AG08395 (cell line): ENCODE measurements at places on chromosomes 6 and 20.

- no peak for DNase-seq
Observed at GRCh38 chr6:71114544-71114943, 157.7 kb upstream of the B3GAT2 start.

- DNase-seq: no peak
Observed at GRCh38 chr20:56200456-56200855, 48.1 kb upstream of the MC3R start.

- no peak for DNase-seq
Observed at GRCh38 chr20:34636648-34637047, 40.2 kb downstream of the PIGU start.

- no peak for DNase-seq
Observed at GRCh38 chr20:58604128-58604881, 46.8 kb upstream of the STX16 start.

- DNase-seq: no peak
Observed at GRCh38 chr6:123810948-123811347, 7.3 kb downstream of the NKAIN2 start.

DNA sequence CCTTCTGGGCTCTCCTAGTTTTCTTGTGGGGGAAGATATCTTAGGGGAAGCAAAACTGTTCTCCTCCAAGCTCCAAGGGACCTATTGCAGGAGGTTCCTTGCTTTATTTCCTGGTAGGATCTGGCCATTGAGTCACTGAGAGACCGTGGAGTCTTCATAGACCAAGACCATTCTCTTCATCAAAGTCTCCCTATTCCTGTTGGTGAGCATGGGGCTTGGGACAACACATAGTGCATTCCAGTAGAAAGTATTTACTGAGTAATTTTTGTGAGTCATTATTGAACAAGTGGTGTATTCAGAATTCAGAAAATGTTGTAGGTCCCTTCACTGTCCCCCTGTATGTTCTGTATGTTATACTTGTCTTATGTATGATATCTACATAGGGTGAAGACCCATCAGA is 133.6 kb downstream of the CDH26 start:
- DNase-seq: peak; percentile 25

- DNase-seq: peak; percentile 73
Observed at GRCh38 chr6:43644940-43645612, at the start of gene RSPH9. Gene RSPH9, plus strand, starts transcription at chr6:43645036. Its CDS starts 63 bp downstream, at chr6:43645099.

DNA sequence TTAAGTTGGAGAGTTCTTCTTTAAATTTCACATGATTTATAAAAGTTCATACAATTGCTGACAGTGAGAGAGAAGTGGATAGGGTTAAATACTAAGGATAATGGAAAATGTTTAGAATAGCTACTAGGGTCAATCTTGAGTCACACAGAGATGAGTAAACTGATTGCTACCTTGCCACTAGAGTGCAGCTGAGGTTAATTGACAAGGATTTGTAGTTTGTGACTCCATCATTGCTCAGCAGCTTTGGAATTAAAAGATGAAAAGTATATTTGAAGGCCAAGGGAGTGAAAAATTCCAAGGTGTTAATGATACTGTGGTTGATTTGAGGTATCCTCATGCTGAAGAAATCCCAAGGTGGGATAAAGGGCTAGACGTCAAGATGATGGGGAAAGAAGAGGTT is 524.0 kb downstream of the UTRN start:
- DNase-seq: peak; percentile 36

- DNase-seq: no peak
Observed at GRCh38 chr6:72999995-73000394, 225.3 kb downstream of the KHDC1L start.

DNA sequence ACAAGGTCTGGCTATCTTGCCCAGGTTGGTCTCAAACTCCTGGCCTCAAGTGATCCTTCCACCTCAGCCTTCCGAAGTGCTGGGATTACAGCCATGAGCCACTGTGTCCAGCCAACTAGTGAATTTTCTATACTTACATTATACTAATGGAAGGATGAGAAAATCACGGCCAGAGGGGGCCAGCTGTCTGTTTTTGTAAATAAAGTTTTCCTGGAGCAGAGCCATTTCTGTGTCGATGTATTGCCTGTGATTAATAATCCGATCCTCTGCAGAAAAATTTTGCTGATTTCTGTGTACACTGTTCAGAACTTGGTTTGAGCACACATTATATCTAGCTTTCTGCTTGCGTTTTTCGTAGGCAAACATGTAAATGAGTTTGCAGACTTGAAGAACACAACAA is 28.8 kb downstream of the PTPRT start:
- DNase-seq: no peak

GRCh38 chr6:105909106-105909505 is 177.0 kb upstream of the PRDM1 start:
- no peak for DNase-seq

- DNase-seq: peak; percentile 12
Observed at GRCh38 chr20:62900692-62901584, 25.4 kb downstream of the DIDO1 start.

DNA sequence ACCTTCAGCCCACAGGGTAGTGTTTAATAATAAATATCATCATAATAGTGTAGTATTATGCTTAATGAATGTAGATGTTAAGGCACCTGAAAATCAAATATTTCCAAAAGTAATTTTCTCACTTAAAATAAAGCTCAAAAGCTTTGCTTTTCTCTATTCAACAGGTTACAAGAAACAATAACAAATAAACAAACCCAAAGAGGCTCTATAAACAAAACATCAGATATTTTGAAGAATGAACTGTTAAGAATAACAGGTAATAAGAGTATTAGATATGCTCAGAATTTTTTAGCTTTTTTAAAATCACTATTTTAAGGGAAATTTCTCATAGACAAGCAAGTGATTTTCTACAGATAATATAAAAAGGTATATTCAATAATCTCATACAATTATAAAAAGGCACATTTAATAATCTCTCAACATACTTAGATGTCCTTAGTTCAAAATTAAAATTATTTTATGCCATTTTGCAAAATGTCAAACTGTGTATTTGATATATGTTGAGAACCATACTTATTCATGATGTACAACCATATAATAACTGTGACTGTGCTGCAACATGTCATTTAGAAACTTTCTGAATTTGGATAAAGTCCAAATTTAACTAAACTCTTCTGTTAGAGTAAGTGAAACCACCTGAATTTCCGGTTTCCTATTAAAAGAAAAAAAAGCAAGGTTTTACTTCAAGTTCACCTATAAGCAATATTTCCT is 35.8 kb downstream of the PHIP start:
- DNase-seq: no peak

GRCh38 chr6:127630800-127631199 is 53.8 kb downstream of the C6orf58 start:
- DNase-seq: no peak

GRCh38 chr6:170429450-170429849 is 122.9 kb downstream of the FAM120B start:
- no peak for DNase-seq

DNA sequence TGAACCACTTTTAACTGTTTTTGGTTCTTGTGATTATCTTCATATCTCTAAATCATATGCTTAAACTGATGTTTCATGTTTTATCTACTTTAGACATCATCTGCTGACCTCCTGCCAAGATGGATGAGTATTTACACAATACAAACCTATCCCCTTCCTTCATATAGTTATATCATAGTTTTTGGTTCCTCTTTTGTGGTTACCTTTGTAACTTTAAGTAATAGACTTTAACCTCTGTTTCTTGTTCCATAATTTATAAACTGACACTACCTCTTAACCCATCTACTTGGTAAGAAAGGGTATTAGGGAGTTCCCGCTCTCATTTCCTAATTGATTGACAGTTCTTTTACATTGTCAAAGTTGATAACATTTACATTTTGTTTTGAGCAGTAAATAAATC is 11.9 kb downstream of the PCMT1 start:
- no peak for DNase-seq

GRCh38 chr20:24991897-24992486 is 559 bp downstream of the APMAP start:
- DNase-seq: peak; percentile 18

DNA sequence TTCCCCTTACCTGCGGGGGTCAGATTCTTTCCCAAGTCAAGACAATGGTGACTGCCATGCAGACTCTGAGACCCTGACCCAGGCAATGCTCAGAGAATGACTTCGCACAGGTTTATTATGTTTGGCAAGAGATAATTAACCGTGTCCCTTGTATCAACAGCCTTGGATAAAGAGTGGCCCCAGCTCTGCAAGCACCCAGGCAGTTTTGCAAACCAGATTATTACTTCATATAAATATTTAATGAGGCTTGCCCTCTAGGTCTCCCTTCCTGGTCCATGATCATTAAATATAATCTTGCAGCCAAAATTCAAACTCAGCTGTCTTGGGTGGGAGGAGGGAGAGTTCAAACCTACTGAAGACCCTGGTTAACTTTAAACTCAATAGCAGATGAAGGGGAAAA is 156.5 kb downstream of the ANKRD60 start:
- DNase-seq: no peak

DNA sequence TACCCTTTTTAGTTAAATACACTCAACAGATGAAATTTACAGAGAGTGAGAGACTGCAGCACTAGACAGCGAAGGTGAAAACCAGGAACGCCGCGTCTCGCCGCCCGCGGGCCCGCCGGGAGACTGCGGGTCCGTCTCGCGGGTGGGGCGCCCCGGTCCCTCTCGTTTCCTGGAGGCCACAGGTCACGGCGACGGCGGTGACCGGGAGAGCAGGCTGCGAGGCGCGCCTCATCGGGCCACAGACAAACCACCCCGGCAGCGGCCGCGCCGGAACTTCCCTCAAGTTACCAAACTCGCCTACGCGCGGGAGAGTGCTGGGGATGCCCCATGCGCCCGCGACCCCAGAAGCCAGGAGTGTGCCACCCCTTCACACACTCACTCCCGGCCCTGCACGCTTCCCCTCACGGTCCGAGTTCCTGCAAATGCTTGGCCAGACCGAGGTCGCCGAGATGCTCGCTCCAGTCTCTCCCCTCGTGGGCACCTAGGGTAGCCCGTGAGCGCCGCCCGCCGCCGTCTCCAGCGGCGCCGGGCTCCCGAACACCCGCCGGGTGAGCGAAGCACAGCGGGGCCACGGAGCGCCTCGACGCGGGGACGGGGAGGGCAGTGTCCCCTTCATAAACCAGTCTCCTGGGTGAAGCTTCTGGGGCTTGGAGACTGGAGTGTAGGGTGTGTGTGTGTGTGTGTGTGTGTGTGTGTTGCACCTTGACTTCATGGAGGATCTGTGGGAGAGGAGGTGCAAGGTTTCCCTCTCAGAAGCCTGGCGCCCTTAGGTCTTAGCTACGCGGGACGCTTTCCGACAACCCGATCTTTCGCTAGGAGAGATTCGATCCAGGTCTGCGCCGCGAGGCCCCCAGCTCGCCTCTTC is 1.4 kb downstream of the BACH2 start:
- DNase-seq: no peak

GRCh38 chr20:19964289-19965265 is 52.6 kb upstream of the NAA20 start:
- DNase-seq: peak; percentile 93

- DNase-seq: peak; percentile 41
Observed at GRCh38 chr6:140070846-140071473, 696.5 kb upstream of the CITED2 start.

GRCh38 chr20:17928633-17929311 is 39.8 kb downstream of the SNX5 start:
- no peak for DNase-seq

DNA sequence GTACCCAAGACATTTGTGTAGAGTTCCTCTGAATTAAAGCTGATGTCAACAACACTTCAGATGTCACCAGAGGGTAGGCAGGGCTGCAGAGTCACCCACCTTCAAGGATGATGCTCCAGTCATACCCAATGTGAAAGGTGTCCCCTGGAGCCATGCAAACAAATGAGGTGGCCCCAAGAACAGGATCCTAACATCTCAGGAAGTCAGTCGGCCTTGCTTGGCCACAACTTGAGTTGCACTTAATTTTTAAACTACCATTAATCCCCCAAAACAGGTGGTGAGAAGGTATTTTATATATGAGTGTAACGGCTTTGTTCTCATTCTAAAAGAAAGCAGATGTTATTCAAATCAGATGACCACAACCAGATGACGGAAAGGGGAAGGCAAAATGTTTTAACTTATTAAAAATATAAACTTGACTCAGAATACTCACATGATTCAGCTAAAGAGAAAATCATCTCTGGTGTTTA is 21.1 kb upstream of the SERPINB1 start:
- no peak for DNase-seq

GRCh38 chr20:25070821-25071473 is 11.0 kb downstream of the VSX1 start:
- DNase-seq: no peak

- DNase-seq: no peak
Observed at GRCh38 chr20:6812530-6812929, 45.0 kb downstream of the BMP2 start.

DNA sequence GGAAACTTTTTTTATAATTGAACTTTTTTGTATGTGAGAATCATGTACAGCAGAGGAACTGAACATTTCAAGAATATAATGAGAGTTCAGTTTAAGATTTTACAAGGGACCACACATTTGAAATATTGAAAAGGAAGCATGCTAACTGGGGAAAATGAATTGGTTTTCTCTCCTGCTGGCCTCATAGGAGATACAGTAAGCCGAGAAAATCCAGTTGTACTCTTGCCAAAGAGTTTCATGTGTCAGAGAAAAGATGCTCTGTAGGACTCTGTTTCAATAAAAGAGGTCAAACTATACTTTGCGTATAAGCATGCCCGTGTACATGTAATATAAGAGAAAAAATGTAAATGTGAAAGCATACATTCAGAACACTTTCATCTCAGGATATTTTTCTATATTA is 393.5 kb upstream of the NRSN1 start:
- no peak for DNase-seq

- DNase-seq: no peak
Observed at GRCh38 chr6:33981861-33982260, 164.0 kb downstream of the GRM4 start.
